Left renal cortex interstitium (tissue), 4 donors: ENCODE measurements at places on chromosomes 16 and 17.

DNA sequence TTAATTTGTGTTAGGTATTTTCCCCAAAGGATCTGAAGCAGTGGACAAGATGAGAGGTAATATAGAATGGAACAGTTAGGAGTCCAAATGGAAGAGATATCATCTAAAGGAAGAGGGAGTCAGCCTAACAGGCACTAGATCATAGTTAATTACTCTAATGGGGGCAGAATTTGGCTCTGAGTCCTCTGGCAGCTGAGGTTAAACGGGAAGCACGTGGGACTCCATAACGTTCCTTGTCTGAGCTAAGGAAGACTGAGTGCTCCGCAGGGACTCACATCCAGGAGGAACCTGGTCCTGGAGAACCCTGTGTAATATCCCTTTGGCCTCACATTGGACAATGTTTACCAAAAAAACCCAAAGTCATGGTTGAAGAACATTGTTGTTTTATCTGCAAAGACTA lies 46.6 kb upstream of the TEX2 start:
- DNase-seq: no peak

- no peak for DNase-seq
Measured at GRCh38 chr17:79777894-79778503, at the start of gene CBX2. CBX2 (plus strand) TSS chr17:79778148; CDS start chr17:79778236, 88 bp downstream.

- DNase-seq: no peak
Measured at GRCh38 chr16:88453611-88454522, 787 bp downstream of the ZFPM1 start.

GRCh38 chr17:4433515-4434031 lies at the start of gene SPNS3:
SPNS3 (plus strand) TSS chr17:4433940; CDS start chr17:4433968, 28 bp downstream.
- DNase-seq: no peak

GRCh38 chr17:10613775-10614513 lies 43.2 kb downstream of the MYH3 start:
- no peak for DNase-seq

GRCh38 chr16:24178496-24178895 lies 77.6 kb upstream of the CACNG3 start:
- no peak for DNase-seq

DNA sequence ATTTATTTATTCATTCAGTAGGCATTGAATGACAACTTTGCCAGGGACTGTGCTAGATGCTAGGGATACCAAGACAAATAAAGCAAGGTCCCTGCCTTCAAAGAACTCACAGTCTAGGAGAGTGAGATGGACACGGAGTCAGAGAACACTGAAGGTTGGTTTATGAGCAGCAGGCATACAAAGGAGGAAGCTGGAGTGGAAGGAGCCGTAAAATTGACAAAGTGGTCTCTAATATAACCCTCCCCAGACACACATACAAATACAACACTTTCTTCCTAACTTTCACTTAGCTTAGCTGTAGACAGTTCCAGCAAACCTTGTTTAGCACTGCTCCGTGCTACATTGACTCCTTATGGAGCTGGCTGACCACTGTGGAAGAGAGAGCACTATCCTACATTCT lies 229.7 kb downstream of the IRX3 start:
- no peak for DNase-seq

GRCh38 chr17:67310406-67310805 lies 56.0 kb downstream of the PSMD12 start:
- no peak for DNase-seq

- no peak for DNase-seq
Measured at GRCh38 chr17:57370037-57370581, 113.8 kb downstream of the MSI2 start.

DNA sequence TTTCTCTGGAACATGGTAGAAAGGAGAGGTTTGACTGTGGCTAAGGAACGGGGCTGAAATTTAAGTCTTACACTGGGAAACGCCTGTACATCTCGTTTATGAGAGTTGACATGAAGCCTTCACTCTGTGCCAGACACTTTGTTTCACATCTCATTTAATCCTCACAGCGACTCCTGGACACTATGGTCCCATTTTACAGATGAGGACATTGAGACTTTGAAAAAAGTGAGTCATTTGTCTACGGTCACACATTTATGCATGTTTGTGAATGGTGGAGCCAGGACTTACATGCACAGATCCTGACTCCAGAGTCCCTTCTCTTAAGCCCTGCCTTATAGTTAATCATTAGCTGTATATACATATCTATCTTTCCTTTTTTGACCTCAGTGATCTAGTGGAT lies 318.4 kb upstream of the EEF2KMT start:
- DNase-seq: no peak

DNA sequence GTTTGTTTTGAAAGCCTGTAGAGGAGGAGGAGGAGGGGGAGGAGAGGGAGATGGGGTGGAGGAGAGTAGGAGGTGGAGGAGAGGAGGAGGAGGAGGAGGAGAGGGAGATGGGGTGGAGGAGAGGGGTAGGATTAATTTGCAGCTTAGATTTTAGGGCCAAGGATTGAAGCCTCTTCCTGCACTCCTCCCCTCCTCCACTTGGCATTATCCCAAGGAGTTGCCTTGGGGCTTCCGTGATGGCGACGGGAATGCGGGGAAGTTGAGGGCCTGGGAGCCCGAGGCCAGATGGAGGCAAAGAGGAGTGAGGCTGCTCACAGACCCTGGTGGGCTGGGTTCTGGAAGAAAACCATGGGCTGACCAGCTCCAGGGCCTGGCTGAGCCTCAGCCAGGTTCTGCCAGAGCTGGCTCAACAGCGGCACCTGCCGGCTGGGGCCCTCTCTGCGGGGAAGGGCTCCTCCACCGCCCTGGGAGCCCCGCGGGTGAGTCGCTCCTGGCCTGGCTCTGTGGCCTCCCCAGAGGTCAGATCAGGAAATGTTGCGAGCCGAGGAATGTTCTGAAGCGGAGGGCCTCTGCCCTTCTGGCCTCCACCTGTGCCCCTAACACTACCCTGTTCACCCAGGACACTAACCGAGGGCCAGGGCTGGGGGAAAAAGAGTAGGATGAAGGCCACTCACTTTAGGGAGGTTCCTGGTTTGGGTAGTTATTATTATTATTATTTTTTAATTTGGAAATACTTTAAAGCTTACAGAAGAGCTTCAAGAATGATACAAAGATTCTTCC lies 23.9 kb upstream of the FMNL1 start:
- DNase-seq: peak; percentile 81

DNA sequence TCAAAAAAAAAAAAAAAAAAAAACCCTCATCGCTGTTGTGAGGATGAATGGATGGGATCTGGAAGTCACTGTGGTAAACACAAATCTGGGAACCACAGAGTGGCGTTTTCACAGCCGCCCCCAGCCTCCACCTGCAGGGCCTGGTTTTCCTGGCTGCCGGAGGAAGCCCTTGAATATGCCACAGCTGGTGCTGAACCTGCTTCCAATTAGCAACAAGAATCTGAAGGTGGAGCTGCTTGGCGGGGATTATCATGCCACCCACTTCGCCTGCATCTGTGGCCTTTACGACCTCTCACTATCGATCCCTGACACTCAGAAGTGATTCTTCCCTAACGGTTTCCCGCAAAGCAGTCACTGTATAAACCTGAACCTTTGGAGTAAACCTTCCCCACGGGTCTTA lies 16.1 kb downstream of the MRM3 start:
- no peak for DNase-seq

DNA sequence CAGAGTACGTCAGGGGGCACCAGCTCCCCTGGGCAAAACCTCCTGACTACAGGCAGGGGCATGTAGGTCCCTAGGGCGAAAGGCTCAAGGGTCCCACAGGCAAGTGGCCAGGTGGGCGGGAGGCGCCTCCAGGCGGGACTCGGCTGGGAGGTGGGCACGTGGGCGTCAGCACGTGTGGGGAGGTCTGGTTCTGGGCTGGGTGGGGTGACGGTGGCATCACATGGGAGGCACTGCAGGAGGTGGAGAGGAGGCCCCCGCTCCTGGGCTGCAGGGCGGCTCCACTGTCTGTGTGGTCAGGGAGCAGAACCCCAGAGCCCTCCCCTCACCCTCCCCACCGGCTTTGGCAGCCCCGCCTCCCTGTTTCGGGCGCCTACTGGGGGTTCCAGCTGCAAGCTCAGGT lies 52.7 kb downstream of the ACTG1 start:
- DNase-seq: no peak

GRCh38 chr16:53924331-53925106 lies 220.6 kb downstream of the FTO start:
- no peak for DNase-seq

- DNase-seq: no peak
Measured at GRCh38 chr16:17977260-17977659, 359.3 kb downstream of the NPIPA8 start.

DNA sequence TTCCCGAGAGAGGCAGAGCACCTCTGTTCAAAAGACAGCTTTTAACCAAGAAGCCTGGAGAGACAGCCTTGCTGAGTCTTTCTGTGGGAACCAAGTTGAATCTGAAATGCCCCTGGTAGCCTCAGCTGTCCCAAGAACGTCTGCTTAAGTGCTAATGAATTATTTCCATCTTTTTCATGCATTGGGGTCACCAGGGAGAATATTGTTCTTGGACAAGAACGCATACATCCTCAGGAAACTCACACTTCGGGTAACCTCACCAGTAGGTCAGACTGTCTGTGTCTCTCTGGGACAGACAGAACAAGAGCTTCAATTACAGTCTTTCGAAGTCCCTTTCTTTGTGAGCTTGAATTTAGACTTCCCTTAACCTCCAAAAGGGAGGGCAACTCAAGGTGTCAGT lies 134.6 kb upstream of the ADAMTS18 start:
- DNase-seq: no peak

DNA sequence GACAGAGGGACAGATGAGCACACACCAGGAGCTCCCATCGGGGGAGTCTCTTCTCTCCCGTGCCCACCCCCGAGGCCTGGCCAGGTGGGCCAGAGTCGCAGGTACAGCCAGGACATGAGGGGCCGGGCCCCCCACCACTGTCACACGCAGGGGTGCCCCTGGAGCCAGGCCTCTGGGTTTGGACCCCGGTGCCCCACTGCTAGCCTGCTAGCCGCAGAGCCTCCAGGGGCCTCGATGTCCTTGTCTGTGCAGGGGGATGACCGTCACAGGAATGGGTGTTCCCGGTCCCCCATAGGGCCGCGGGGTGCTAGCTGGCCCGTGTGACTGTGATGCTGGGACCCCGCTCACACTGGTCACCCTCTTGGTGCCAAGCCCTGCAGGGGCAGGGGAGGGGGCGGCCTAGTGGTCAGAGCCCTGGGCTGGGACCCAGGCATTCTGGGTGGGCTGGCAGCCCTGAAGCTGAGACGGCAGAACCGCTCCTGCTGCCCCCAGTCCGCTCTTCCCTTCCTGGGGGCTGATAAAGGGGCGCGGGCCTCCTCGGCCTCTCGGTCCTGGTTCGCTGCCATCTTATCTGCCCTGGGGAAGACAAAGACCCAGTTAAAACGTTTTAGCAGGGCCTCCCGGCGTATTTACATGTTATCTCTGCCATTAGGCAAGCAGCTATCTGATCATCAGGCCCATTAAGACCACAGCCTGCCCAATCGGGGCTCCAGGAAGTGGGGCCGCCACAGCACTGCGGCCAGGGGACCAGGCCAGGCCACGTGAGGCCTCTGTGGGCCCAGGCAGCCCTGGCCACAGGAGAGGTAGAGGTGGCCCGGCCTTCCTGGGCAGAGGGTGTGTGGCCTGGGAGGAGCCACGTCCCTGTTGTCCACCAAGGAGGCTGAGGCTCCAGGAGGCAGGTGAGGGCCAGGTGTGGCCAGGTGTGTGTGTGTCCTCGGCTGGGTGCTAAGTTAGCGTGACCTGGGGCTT lies 57.2 kb upstream of the ZC3H18 start:
- DNase-seq: no peak

GRCh38 chr17:40303009-40303657 lies 5.8 kb upstream of the RARA start:
- no peak for DNase-seq

- DNase-seq: no peak
Measured at GRCh38 chr17:73628642-73629552, 15.3 kb downstream of the SDK2 start.

- no peak for DNase-seq
Measured at GRCh38 chr16:2475413-2476344, 752 bp downstream of the TBC1D24 start.

GRCh38 chr17:41101586-41102259 lies at the start of gene KRTAP4-16:
KRTAP4-16 (minus strand) TSS chr17:41102209; CDS start chr17:41102209, 0 bp downstream.
- DNase-seq: no peak

DNA sequence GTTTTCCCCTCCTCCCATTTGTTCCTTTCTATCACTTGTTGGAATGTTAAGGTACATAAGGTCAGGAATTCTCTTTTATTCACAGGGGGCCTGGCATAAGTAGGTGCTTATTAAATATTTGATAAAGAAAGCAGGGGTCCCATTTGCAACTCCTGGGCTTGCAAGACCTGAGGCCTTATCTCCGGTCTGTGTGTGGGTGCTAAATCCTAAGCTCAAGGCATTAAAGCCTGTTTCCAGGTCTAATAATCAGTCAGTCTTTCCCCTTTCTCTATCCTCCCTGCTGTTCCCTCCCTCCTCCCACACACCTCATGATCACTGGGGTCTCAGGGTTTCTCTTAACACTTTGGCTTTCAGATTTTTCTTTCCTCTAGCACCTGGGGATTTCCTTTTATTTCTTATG lies 17.1 kb downstream of the NTN1 start:
- no peak for DNase-seq

DNA sequence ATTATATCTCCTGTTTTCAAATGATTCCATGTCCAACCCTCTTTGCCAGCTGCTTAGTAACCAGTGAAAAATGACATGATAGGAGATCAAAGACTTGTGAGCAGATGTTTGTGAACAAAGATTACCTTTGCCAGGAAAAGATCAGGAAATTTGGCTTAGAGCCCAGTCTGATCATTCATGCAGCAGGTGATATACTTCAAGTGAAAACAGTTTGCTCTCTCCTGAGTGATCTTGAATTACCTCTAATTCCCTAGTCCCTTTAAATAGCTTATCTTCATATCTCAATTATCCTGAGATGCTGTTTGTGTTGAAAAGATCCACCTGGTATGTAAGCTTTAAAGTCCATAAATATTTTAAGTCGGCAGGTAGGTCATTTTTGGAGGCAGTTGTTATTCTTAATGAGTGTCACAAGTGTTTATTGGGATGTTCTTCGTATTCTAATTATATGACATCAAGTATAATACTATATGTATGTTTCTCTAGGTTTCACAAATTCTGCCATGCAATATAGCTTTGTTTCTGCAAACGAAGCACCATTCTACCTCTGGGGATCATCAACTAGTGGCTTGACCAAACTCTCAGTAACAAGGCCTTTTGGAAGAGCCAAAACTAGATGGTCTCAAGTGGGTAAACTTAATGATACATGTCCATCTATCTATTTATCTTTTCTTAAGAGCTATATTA lies 13.2 kb upstream of the VPS35L start:
- no peak for DNase-seq
